Suprapubic skin (tissue), 4 donors: ENCODE measurements at places on chromosomes 3 and 15.

- DNase-seq = no peak
Measured at GRCh38 chr3:149080011-149080698, 6.2 kb downstream of the HLTF start.

DNA sequence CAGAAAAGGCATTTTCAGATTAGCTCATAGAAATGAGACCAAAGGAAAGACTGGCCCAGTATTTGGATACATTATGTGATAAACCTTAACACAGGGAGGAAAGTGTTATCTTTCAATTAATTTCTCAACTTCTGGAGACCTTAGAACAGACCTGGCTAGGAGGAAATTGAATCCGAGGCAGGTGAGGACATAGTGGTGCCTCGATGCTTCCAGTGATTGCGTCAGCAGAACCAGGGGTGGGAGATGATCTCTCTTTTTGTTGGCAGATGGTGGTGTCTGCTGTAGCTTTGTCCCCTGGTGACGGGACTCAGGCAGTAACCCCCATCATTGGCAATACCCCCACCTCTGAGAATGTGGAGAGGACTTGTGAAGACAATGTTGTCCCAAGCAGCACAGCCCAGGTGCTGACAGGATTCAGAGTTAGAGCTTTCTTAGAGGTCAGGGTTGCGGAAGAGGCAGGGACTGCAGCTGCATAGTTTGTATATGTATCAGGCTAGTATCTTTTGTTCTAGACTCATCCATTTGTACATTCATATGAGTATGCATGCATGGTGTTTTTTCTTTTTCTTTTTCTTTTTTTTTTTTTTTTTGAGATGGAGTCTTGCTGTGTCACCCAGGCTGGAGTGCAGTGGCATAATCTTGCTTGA, 27.9 kb upstream of the MUC20 start:
- no peak for DNase-seq

- no peak for DNase-seq
Measured at GRCh38 chr15:90553248-90553745, 23.6 kb downstream of the CRTC3 start.

DNA sequence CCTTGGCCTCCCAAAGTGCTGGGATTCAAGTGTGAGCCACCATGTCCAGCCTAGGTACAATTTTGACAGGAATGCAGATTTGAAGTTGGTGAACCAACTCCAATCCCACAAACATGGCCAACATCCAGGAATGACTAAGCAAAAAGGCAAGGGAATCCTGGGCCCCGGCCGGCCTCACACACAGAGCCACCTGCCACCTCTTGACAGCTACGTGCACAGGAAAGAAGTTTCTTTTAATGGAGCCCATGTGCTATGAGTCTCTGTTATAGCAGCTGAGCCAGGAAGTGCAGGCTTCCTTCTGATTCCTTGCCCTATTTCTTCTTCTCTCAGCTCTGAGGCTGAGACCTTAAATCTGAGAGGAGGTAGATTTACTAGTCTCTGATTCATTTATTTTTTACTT, 8.8 kb downstream of the TMEM40 start:
- no peak for DNase-seq

- DNase-seq = no peak
Measured at GRCh38 chr3:172606021-172606420, 82.8 kb upstream of the TNFSF10 start.
